ENCODE measurements at places on chromosomes 2 and 18.

DNA sequence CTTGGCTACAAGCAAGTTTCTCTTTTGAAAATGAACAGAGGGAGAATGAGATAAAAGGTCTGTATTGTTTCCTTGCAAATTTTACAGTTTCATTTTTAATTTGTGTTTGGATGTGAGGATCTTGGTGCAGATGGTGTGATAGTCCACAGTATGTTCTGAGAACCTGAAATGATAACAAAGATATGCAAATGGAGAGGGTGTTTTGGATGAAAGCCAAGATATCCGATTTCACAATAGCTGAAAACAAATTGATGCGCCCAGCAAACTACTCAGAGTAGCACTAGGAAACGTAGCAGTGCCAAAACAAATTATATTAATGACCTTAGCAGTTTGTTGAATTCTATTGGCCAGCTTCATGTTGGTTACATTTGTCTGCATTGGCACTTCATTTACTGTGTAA lies 683.5 kb downstream of the TMEM182 start:
- no peak for DNase-seq

GRCh38 chr2:105712166-105712915 lies 32.4 kb upstream of the NCK2 start:
- no peak for DNase-seq

DNA sequence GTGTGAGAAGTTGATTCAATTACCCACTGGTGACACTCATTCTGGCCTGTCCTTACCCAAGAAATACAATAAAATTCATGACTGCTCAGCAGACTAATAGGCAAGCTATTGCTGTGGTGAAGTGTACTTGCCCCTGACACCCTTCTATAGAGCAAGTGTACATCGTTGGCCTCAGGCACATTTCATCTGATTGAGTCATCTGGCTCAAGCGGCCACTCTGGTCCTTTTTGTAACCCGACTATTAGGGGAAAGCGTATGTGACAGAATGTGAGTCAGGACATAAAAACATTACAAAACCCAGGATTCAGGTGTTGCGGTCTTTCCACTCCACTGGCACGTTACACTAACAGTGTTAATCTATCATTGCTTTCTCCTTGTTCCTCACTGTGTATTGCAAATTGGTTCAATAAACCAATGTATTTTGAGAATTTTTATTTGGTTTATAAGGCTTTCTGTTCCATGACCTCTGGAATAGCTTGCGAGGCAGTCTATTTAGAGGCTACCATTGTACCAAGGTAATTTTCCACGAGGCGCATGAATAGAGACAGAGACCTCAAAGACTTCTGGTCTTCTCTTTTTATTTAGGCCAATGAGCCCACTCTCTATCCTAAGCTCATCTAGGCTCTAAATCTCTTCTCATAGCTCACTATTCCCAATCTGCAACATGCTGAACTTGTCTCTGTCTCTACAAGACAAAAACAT lies 10.2 kb upstream of the TTC32 start:
- DNase-seq, result no peak

- DNase-seq, result no peak
Measured at GRCh38 chr18:42264497-42264896, 309.5 kb downstream of the PIK3C3 start.

GRCh38 chr2:85329181-85329651 lies 1.4 kb upstream of the TGOLN2 start:
- DNase-seq, result no peak

All from retina (tissue), 1 donor.